NCI-H1092 treated with DMSO at 0.1 percent for 48 hours (cell line): ENCODE measurements at places on chromosomes 7 and 10.

GRCh38 chr7:24024276-24025068 lies 259.5 kb upstream of the NPY start:
- no peak for DNase-seq

- DNase-seq, result no peak
Measured at GRCh38 chr7:117741962-117742361, 131.3 kb downstream of the CTTNBP2 start.

DNA sequence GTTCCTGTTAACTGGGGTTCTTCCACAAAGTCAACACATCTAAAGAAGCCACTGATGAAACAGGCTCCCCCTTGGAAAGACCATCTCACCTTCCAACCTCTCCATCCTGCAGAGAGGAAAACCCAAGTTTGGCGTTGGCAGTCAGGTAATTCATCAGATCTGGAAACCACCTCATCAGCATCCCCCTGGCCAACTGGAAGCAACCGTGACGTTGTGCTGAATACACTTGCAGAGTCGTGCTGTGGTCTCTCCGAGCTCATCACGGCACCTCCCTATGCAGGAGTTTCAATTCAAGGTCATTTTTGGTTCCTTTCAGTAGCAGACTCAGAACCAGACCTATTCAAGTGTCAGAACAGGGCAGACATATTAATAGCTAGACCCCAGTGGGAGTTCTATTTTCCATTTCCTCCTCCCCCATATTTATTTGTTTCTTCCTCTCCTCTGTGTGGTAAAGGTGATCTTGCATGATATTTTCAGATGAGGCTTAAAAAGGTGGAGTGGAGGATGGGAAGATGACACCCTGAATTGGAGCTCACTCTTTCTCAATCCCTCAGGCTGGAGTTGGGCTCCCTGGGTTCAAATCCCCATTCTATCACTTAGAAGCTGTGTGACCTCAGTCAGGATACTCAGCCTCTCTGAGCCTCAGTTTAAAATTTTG lies 149.1 kb upstream of the ADO start:
- DNase-seq, result no peak

GRCh38 chr10:1360558-1361164 lies 304.5 kb downstream of the WDR37 start:
- no peak for DNase-seq

- DNase-seq, result no peak
Measured at GRCh38 chr7:47369736-47370135, 212.2 kb downstream of the TNS3 start.

GRCh38 chr7:373818-374705 lies 84.1 kb downstream of the FOXL3 start:
- DNase-seq, result no peak

DNA sequence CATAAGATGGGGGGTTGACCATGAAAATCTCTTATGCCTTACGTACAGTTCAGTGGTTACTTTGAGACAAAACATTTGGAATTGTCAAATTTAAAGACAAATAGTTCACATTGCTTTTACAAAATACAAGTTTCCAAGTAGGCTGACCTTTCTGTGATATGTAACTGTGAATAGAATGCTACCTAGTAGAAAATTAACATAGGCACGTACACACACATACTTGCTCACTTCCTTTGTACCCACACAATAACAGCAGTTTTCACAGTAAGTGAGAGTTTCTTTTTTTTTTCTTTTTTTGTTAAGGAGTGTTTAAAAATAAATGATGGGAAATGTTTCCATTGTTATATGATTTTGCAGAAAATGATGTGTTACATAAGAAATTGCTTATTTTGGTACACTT lies 53.3 kb upstream of the SP8 start:
- DNase-seq, result no peak

DNA sequence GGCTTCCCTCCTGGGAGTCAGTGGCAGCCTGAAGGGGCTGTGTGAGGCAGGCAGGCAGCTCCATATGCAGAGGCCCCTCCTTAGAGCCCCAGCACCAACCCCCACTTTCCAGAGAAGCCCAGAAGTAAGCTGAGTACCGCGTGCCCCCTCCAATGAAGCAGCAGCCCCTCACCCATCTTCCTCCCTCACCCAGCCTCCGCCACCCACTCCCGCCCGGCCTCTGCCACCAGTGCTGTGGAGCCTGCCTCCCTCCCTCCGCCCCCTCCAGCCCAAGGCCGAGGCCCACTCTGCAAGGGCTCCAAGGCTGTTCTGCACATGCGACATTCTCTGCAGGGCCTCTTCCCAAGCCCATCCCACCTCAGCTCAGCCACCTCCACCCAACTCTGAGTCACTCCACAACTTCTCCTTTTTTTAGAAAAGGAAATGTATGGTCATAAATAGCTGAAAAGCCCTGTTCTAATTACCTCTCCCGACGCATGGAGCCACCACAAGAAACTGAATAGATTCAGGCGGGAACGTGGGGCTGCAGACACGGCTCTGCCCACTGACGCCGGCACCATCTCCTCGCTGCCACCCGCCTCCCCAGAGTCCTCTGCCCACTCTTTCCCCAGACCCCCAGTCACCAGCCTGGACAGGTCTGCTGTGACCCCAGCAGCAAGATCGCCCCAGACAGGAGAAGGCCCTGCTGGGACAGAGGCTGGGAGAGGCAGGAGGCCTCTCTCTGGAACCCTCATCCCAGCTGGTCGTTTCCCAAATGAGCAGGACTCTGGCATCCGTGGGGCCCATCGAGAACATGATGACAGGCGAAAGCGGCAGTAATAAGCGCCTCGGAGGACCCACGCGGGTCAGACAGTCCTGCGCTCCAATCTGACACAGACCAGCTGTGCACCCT lies 213.9 kb downstream of the MAD1L1 start:
- no peak for DNase-seq

DNA sequence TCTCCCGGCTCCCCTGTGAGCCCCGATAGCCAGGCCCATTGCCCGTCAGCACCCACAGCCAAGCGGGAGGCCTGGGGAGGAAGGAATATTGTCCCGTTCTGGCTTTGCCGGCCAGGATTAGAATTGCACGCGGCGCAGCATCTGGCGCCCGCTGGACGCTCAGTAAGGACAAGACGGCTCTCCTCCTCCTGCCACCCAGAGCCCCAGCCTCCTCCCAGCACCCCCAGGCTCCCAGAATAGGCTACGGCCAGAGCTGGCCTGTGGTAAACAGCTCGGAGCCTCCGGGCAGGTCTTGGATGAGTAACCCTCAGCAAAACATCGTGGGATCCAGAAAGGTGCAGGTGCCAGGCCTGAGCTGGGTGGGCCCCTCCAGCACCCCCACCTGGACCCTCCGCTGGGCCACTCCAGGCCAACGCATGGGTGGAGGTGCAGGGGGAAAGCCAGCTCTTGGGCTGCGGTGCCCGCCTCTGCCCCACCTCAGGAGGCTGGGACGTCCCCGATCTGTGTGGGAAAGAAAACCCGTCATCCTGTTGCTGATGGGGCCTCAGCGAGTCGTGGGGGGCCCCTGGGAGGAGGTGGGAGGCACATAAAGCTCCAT lies 5.8 kb upstream of the FAM20C start:
- no peak for DNase-seq

DNA sequence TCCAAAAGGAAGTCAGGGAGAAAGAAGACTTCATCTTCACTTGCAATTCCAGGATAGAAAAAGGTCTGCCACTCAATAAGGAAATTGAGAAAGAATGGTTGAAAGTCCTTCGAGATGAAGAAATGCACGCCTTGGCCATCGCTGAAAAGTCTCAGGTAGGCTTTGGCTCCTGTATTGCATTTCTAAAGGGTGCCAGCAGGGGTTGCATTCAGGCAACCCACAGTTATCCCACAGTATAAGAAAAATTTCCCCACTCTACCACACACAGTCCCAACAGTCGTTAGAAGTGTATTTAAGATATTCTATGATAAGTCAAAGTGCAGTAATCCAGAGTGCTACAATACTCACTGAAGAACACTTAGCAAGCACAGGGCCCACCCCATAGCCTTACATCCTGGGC lies 93.4 kb upstream of the FGL2 start:
- DNase-seq, result no peak

GRCh38 chr7:112481121-112481736 lies 438 bp downstream of the LSMEM1 start:
- DNase-seq, result no peak

- DNase-seq, result no peak
Measured at GRCh38 chr7:96184783-96185182, 137.1 kb downstream of the SLC25A13 start.

DNA sequence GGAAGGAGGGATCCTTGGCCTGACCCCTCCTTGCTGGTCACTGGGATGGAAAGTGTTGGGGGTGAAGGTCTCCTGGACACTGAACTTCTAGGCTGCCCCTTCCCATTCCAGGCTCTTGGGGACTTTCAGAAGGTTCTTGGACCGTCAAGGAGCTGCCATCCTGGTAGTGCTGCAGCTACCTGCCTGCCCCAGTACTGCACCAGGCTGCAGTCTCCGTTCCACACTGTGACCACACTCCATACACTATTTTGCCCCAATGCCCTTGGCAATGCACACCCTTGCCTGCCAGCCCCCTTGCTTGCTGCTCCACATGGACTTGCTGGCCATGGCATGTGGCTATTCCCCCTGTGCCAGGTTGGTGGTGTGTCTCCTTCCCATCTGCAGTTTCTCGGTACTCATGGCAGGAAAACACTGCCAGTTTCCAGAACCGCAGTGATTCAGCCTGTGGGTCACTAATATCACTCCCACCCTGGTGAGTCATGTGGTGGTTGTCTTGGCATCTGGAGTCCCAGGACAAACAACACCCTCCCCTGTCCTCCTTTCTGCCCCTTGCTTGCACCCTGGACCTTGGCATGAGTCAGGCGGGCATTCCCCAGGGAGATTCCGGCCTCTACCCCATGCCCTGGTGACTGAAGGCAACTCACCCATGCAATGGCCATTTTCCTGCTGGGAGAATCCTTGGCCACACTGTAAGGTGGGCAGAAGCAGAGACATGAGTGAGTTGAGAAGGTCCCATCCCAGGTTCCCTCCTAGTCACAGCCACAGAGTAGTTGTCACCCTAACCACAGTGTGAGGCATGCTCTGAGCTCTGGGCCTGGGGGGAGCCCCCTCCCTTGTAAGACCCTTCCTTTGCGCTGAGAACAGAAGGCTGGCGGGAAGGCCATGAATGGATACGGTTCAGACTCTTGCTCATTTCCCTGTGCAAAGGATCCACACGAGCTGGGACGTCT lies 32.8 kb downstream of the GOLGA7B start:
- no peak for DNase-seq

GRCh38 chr7:115634633-115635032 lies 395.9 kb downstream of the TFEC start:
- peak; percentile 26 for DNase-seq

- no peak for DNase-seq
Measured at GRCh38 chr10:100683004-100683403, 62.4 kb upstream of the PAX2 start.

DNA sequence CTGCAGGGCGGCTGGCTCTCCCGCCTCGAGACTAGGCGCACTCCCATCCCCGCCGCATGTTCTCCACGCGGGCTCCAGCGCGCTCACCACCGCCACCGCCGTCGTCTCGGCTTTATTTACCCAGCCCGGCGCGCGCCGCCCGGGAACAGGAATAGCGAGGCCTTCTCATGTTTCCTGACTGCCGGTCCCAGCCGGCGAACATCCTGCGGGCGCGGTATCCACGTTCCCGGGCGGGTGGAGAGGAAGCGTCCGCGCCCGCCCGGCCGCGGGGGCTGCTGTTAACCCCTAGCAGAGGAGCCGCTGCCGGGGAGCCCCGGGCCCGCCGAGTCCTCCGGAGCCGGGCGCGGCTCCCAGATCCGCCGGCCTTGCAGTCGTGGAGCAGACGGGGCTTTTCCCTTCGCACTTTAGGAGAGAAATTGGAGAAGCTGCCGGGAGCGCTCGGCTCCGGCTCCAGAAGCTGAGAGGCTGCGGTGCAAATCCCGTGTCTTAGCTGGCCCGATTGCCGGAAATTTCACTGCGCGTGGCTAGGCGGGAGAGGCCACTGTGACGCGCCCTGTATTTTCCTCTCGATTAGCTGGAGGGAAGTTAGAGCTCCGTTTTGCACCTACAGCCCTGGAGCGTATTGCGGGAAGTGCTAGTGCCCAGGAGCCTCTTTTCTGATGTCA lies at the start of gene MKX:
MKX (minus strand) TSS at position 88 of the 665 bp plus-strand sequence. CDS start 2,404 bp downstream, outside the sequence.
- no peak for DNase-seq

DNA sequence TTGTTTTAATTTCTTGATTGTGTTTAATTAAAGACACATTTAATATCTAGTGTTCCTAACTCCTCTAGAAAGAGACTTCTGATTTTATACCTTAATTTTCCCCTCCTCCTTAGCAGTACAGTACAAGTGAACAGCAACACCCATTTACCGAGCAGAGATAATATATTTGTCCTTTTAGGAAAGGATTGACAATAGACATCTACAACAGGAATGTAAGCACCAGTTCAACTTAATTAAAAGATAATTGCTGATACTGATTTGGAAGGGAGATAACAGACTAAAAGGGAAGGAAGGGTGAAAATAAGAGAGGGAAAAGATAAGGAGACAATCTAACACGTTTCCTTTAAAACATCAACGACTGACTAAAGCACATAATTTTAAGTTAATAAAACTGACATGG lies 119.3 kb downstream of the SRPK2 start:
- peak; percentile 53 for DNase-seq

- DNase-seq, result no peak
Measured at GRCh38 chr7:99618726-99619125, 2.0 kb downstream of the ZSCAN25 start.

DNA sequence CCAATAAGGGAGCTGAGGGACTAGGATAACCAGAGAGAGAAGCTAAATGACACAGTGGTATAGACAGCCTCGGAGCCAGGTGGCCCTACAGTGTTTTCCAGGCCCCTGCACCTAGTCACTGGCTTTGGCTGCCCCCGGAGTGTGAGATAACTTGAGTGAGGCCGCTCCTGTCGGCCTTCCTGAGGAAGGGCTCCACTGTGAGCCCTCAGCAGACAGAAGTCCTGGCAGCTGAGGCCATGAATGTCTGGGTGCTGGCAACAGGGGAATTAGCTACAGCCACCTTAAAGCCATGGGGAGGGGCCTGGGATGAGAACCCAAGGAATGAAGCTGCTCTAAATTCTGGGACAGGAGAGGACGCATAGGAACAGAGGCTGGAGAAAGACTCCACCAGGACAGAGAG lies 4.6 kb upstream of the GDF10 start:
- DNase-seq, result no peak

- DNase-seq, result no peak
Measured at GRCh38 chr7:40965774-40966173, 737.1 kb downstream of the INHBA start.

DNA sequence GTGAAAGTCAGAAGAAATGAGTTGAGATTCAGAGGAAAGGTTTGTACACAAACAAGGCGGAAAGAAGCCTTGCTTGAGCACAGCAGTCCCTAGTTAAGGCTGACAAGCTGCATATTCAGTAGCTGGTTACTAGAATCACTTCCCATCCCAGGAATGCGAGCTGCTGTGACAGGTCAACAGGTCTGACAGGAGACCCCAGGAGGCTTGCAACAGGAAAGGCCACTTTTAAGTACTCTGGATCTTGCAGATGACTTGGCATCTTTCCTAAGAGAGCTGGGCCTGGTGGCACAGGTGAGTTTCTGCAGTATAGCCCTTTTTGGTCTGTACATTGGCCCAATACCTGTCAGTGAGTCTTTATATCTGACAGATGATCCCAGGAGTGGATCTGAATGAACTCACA lies 35.7 kb upstream of the UNC5B start:
- no peak for DNase-seq

- no peak for DNase-seq
Measured at GRCh38 chr7:55249332-55249731, 115.8 kb upstream of the LANCL2 start.
